ENCODE measurements at places on chromosomes 2 and 18. TPM values are rescaled to one million over a fixed set of nuclear protein-coding genes. Genes with fewer than 3 reads are reported as not detected.
A peak's percentile ranks its signal among the peaks of the same experiment; 100 is the strongest.

Gene ZNF521
- total RNA-seq: 130 TPM

Gene CD226
- total RNA-seq: 1.1 TPM

GRCh38 chr2:28415010-28415409 lies 22.4 kb downstream of the FOSL2 start:
- DNase-seq: no peak

Gene CERKL
- total RNA-seq: 47.5 TPM

Gene TGIF1
- 30.3 TPM for total RNA-seq

GRCh38 chr2:13572466-13572865 lies 855.7 kb downstream of the TRIB2 start:
- DNase-seq: no peak

Gene CRYGD
- 1.9 TPM for total RNA-seq

Gene EDAR
- total RNA-seq: not detected

Gene SERPINB3
- total RNA-seq: not detected

Gene MERTK
- 6.4 TPM for total RNA-seq

Gene SKOR2
- total RNA-seq: 19.9 TPM

Gene KCNG2
- 2.1 TPM for total RNA-seq

Gene MAB21L4
- total RNA-seq: not detected

DNA sequence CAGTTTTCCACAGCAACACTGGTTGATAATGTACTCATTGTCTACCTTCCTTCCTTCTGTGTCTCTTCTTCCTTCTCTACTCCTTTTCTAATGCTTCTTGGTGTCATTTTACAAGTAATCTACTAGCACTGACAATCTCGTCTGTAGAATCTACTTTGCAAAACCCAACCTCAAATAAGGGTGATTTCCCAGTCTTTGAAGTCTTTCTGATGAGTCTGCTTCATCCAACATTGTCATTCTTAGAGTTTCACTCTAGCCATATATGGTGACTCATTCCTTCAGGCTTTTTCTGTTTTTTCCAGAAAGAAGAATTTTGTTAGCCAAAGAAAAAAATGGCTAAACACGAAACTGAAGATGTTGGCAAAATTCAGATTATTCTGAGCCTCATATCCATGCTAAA lies 288.7 kb downstream of the MBD2 start:
- no peak for DNase-seq

- DNase-seq: peak; percentile 55
These were observed 127.8 kb downstream of the ZNF521 start for GRCh38 chr18:25223899-25224886.

Gene DES
- 2.0 TPM for total RNA-seq

DNA sequence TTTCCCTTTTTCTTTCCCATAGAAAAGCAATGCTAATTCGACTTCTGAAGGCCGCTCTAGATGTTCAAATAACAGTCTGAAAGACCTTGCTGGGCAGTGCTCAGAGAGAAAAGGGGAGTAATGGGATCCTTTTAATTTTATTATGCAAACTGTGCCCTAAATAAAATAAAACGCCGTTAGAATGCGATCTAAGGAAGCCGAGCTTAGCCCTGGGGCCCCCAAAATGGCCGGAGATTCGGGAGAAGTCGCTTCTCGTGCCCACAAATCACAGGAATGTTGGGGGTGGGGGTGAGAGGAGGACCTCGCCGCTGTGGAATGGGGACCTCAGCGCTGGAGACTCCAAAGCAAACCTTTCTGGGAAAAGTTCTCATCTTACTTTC lies 8.4 kb upstream of the POU3F3 start:
- no peak for DNase-seq

- no peak for DNase-seq
These were observed 31.0 kb upstream of the MSH6 start for GRCh38 chr2:47751856-47752414.

- peak; percentile 19 for DNase-seq
These were observed 244.6 kb downstream of the BCL2 start for GRCh38 chr18:63074981-63075404.

GRCh38 chr2:149021761-149022160 lies 16.7 kb upstream of the LYPD6B start:
- DNase-seq: no peak

- no peak for DNase-seq
These were observed 43.9 kb downstream of the NCKAP1 start for GRCh38 chr2:182994228-182994912.

GRCh38 chr18:76371301-76372203 lies 123.5 kb downstream of the ZNF516 start:
- no peak for DNase-seq

GRCh38 chr2:122478117-122478516 lies 722.7 kb downstream of the TSN start:
- no peak for DNase-seq

Data from cerebellum (tissue), 4 donors.